ENCODE measurements at places on chromosomes 6 and 20.
A peak's percentile ranks its signal among the peaks of the same experiment; 100 is the strongest.

DNA sequence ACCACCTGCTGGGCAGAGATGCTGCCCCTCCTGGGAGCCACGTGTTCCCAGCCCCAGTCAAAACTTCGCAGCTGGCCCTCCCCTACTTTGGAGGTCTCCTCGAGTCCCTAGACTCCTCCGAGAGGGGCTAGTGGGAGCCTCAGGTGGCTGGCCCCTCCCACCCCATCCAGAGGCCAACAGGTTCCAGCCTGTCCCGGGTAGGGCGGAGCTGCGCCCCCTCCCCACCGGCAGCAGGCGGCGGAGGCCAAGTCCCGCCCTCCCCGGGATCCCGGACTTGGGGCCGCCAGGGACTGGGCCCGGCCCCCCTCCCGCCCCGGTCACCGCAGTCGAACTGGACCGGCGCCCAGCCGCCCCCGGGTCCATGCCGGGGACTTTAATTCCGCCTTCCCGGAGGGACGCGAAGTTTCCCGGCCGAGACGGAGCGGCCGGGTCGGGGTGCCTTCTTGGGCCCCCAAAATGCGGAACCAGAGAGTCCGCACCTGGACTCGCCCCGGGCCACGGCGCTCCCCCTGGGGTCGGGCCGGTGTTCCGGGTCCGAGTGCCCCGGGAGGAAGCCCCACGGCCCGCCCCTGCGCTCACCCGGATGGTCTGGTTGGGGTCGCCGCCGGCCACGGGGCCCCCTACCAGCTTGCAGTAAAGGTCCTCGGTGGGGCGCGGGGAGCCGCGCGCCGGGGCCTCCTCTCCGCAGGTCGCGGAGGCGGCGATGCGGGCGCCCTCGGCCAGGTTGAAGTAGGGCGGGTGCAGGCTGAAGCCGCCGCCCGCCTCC is 559 bp downstream of the LAMA5 start:
- no peak for DNase-seq

GRCh38 chr6:150925976-150926375 is 60.5 kb downstream of the MTHFD1L start:
- no peak for DNase-seq

- no peak for DNase-seq
Measured at GRCh38 chr20:38962928-38963401, 821 bp downstream of the DHX35 start.

DNA sequence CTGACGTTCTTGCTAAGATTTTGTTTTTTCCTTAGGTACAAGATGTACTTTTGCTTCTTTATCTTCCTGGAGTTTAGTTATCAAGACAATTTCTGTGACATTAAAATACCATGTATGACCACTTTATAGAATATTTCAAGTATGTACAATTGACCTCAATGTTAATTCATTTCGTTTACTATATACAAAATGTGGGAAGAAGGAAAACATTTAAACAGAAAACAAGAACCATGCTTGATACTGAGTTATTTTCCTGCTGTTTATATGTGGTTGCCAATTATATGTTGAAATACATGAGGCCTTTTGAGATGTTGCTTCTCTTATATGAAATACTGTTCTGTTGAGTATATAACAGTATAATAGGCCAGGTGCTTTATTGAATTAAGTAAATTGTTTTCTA is 184.3 kb downstream of the JARID2 start:
- no peak for DNase-seq

DNA sequence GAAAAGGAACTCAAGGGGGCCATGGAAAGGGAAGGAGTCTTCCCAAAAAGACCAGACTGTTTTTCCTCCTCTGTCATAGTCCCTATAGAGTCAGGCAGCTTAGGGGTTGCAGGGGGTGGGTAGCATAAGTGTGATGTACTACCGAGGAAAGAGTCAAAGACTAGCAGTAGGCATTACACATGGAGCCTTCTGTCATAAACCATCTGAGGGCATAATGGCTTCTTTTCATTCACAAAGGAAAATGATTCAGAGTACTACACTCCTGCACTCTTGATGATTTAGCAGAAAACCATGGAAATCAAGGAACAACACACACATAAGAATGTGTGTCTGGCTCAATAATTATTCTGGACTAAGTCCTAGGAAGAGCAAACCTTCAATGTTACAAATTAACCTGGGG is 14.9 kb downstream of the PLN start:
- no peak for DNase-seq

DNA sequence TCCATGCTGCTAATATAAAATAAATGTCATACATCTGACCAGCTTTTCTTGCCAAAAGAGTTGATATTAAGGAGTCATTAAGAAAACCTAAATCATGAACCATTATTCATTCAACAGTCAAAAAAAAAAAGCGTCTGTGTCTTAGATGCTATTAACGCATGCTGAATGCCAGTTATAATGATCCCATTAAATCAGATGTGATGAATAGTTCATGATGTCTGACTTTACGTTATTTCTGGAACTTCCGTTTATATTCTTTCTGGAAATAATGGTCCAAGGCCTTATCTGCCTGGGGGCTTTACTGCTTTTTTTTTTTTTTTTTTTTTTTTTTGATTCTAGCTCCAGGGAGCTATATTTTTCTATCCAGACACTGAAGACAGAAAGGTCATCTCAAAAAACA is 877.1 kb downstream of the HACE1 start:
- no peak for DNase-seq

DNA sequence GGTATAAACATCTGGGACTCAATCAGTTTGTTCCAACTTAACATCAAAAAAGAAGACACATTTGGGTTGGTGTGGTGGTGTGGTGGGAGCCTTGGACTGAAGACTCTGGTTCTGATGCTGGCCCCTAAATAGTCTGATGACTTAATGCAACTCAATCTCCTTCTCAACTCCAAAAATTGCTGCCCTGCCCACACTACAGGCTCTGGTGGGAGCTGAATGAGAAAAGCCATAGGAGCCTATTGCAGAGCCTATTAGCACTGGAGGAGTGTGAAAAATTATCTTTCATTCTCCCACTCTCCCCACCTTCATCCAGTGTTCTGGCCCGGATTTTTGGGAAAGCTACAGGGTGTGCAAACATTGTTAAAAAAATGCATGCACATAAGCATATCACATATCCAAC is 56.5 kb downstream of the DTNBP1 start:
- no peak for DNase-seq

GRCh38 chr6:113171882-113172281 is 685.3 kb upstream of the MARCKS start:
- DNase-seq: peak; percentile 89

- no peak for DNase-seq
Measured at GRCh38 chr6:37050045-37050853, 44.8 kb downstream of the FGD2 start.

DNA sequence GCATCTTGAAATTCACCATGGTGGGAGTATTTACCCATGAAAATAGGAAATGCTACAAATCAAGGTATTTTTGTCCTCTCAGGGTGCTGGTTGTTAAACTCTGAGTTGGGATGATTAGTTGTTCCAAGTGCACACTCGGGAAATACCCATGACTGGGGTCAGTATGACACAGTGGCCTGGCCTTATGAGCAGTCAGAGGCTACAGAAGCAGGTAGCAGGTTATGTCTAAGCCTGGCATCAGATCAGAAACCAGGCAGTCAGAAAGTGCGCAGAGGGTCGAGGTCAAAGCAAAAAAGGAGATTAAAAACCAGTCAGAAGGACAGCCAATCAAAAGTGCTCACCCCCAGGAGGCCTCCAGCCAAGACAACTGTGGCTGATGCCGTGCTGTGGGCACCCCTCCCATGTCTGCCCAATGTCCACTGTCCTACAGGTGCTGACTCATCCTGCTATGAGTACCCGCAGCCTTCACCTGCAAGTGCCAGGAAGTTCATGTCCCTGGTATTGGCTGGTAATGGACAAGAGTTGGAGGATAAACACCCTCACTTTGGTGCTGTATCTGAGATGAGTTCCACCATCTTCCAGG is 117.4 kb upstream of the SLC24A3 start:
- no peak for DNase-seq

DNA sequence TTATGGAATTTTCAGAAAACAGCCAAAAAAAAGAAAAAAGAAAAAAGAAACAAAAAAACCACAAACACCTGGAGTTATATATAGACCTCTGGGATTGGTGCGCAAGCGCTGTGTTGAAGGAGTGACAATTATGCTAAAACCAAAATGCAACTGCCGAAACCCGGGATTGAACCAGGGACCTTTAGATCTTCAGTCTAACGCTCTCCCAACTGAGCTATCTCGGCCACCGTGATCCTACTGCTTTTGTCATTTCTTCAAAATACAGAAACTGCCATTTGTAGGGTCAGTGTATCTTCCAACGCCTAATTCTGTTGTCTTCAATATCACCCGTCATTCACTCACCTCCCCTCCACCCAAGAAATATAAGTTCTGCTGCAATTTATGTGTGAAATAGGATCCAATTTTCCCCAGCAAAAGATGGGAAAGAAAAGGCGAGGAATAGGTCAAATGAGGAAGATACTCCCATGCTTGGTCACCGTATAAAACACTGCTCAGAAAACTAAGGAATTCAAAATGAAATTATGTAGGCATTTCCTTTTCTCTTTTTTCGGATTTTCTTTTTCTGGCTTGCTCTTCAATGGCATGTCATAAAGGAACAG is 116.0 kb downstream of the TRIM27 start:
- DNase-seq: no peak

DNA sequence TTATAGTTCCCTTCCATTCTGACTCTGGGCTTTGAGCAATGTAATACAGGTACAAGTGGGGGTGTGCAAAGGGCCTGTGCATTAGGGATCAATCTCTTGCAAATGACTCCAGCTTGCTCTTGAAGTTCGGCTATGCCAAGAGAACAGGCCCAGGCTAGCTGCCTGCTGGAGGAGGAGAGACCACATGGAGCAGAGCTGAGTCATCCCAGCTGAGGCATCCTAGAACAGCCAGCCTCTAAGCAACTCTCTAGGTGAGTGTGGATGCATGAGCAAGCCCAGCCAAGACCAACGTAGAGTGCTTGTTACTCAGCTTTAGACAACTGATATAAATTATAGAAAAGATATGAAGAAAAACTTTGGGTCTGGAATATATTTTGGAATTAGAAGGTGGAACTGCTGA is 47.6 kb upstream of the RBM24 start:
- no peak for DNase-seq

GRCh38 chr20:41183831-41184230 is 46.5 kb downstream of the PLCG1 start:
- DNase-seq: no peak

GRCh38 chr6:5174244-5174643 is 86.5 kb downstream of the LYRM4 start:
- DNase-seq: peak; percentile 96

DNA sequence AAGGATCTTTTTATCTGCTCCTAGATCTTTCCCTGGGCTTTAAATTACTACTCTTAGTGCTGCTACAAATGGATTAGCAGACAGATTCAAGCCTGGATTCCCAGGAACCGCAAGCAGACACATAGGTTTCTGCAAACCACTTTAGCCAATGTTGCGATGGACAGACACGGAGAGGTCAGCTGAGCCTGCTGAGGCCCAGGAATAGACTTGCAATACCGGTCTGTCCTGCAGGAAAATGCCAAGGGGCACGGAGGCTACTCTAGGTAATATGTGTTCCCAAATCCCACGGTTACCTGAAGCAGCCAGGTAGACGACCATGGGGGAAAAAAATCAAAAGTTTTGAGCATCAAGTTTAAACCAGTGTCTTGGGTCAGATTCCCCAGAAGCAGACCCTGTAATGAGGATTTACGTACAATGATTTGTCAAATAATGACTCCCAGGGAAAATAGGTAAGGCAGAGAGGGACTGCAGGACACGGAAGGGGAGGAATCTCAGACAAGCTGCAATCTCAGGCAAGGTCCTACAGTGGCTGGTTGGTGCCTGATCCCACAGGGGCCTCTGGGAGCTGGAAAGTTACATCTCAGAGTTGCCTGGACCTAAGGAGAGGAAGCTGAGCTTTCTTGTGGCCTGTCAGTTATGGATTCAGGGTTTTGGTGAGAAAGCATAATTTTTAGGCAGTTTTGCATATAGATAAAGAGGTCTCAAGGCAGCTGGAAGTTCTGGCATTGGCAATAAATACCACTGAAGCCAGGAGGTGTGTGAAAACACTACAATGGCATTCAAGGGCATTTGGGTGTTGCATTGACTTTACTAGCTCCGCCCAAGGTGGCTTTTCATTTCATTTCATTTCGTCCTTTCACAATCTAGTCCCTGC is 12.5 kb downstream of the OTOR start:
- DNase-seq: no peak

GRCh38 chr20:23971310-23971709 is 17.3 kb downstream of the GGTLC1 start:
- DNase-seq: no peak

- DNase-seq: no peak
Measured at GRCh38 chr6:137967689-137968454, 100.8 kb downstream of the TNFAIP3 start.

DNA sequence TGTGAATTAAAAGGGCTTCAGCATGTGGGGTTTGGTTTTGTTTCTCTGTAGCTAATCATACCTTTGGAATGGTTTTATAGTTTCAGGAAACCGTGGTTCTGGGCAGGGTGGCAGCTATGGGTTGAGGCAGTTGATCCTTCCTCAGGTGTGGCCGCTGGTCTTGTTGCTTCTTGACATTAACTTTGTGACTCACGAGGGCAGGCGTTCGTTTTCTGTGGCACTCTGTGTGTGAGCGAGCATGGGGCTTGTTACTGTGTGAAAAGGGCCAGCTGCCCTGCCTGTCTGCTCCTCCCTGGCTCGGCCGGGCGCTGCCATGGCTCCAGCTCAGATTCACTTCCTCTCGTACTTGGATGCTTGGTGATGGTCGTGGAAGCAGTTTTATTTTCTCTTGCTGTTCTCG is 16.2 kb downstream of the DNAJC5 start:
- DNase-seq: no peak

- DNase-seq: no peak
Measured at GRCh38 chr20:9147547-9148024, 78.7 kb downstream of the PLCB4 start.

- peak; percentile 58 for DNase-seq
Measured at GRCh38 chr20:11676630-11677287, 240.9 kb upstream of the BTBD3 start.

- no peak for DNase-seq
Measured at GRCh38 chr6:3999800-4000661, 78.9 kb downstream of the FAM217A start.

DNA sequence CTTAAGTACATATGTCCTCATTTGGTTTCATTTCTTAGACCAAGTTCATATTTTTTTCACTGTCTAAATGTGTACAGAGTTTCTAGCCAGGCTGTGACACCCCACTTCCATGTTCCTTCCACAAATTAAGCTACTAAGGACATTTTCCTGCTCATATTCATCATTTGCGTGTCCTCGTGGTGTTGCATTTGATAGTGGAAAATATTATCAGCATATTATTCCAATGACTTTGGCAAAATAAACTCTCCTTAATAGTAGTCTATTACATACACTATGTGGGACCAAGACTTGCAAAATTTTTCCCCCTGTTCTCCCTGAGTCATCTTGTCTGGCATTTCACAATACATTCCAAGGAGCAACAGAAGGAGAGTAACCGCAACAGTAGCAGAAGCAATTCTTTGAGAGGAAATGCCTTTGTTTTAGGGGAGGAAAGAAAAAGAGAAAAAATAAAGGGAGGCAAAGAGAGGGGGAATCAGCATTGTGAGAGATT is 599.2 kb downstream of the COL12A1 start:
- no peak for DNase-seq

DNA sequence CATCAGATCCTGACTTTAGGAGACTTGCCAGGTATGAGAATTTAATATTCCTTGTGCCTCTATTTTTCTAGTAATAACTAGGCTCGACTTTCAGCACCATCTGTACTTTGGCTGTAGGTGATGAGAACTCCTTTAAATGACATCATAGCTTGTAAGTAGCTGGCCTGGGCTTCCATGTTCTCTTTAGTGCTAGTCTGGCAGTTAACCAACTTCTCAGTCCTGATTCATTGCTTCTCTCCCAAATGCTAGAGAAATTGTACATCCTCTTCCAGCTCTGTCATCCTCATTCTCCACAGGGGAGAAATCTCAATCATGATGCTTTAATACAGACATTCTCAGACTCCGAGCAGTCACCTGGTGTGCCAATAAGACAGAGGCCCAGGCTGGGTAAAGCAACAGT is 143.5 kb upstream of the MOCS1 start:
- no peak for DNase-seq
